ENCODE measurements at places on chromosomes 16 and 17. TPM values are rescaled to one million over a fixed set of nuclear protein-coding genes. Genes with fewer than 3 reads are reported as not detected.

DUSP14 gene
- total RNA-seq = 17.1 TPM

PRSS27 gene
- total RNA-seq = 1.3 TPM

CACNG1 gene
- 0.46 TPM for total RNA-seq

RUNDC3A gene
- 0.69 TPM for total RNA-seq

RNF112 gene
- 2.1 TPM for total RNA-seq

GPR139 gene
- total RNA-seq = not detected

DNA sequence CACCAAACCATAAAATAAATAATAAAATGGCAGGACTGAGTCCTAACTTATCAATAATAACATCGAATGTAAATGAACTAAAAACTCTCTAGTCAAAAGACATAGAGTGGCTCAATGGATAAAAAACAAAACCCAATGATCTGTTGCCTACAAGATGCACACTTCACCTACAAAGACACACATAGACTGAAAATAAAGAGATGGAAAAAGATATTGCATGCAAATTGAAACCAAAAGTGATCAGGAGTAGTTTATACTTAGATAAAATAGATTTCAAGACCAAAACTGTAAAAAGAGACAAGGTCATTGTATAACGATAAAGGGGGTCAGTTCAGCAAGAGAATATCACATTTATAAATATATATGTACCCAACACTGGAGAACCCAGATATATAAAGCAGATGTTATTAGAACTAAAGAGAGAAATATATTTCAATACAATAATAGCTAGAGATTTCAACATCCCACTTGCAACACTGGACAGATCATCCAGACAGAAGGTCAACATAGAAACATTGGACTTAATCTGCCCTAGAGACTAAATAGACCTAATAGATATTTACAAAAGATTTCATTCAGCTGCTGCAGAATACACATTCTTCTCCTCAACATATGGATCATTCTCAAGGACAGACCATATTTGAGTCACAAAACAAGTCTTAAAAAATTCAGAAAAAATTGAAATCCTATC lies 29.8 kb downstream of the SLC47A2 start:
- DNase-seq = no peak

DNA sequence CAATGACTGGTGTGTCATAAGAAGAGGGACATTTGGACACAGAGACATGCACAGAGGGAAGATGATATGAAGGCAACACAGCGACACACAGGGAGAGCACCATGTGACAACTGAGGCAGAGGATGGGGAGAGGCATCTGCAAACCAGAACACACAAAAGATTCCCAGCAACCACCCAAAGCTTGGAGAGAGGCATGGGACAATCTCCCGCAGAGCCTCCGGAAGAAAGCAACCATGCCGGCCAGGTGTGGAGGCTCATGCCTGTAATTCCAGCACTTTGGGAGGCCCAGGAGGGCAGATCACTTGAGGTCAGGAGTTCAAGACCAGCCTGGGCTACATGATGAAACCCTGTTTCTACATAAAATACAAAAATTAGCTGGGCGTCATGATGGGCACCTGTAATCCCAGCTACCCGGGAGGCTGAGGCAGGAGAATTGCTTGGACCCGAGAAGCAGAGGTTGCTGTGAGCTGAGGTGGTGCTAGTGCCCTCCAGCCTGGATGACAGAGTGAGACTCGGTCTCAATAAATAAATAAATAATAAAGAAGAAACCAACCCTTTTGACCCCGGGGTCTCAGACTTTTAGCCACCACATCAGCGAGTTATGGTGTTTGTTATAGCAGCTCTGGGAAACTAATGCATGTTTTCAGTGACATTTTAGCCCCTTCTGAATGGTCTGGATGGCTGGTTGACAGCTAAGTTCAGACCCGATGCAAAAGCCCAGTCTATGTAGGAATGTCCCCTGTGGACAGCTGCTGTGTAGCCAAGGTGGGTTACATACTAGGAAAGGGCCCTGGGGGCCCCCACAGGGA lies 13.8 kb upstream of the PLCG2 start:
- no peak for DNase-seq

GRCh38 chr17:43020030-43020621 lies 2.1 kb downstream of the VAT1 start:
- no peak for DNase-seq

GRCh38 chr17:50275279-50275678 lies 1.0 kb downstream of the TMEM92 start:
- peak; percentile 16 for DNase-seq

DNA sequence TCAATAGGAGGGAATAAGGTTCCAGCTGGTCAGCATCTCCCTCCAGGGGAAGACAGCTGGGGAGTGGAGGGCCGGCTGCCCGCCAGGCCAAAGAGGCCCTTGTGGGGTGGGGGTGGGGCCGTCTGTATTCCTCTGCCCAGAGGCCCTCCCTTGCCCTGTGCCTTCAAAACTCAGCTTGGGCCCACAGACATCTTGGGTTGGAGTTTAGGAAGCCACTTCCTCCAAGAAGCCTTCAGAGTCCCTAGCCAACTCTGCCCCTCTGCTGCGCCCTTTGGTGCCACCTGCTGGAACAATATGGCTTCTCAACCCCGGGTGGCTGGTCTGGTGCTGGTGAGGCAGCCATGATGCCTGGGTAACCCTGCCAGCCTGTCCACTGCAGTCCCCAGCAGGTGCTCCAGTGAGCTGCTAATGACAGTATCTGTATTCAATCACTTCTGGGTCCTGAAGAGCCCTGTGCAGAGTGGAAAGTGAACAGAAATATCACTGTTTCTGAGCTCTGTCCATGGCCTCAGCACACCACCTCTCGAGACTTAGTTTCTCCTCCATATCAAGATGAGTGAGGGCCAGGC lies 16.7 kb downstream of the HSD11B2 start:
- peak; percentile 77 for DNase-seq

GRCh38 chr16:24319126-24319814 lies 63.1 kb downstream of the CACNG3 start:
- DNase-seq = no peak

DNA sequence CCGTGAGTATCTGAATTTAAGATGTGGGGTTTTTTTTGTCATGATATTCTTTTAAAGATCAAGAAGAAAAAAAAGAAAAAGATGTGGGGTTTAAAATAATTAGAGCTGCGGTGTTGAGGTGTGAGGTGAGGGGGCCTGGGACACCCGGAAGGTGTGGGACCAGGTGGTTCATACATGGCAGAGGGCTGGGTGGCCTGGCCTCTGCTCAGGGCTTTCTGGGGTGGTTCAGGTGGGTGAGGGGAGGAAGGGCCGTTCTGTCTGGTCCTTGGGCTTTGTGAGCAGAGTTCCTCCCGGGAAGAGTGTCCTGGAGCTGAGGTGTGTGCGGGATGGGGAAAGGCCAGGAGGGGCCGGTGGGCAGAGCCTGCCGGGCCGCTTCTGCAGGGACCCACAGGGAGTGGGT lies 5.0 kb downstream of the PRSS27 start:
- DNase-seq = no peak

- no peak for DNase-seq
These were observed 8.6 kb upstream of the CHST6 start for GRCh38 chr16:75503801-75504200.

GRCh38 chr16:11570258-11570657 lies 16.5 kb downstream of the LITAF start:
- no peak for DNase-seq

DNA sequence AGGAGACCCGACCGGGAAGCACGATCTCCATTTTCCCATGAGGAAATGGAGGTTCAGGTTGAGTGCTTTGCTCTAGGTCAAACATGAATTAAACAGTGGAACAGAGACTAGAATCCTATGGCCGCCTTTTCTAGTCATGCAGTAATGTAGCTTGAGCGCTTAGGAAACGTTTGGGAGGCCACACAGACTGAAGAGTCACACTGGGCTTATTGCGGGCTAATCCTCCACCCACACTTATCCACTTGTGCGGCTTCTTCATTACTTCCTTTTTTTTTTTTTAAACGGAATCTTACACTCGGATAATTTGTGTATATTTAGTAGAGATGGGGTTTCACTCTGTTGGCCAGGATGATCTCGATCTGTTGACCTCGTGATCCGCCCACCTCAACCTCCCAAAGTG lies 26.0 kb downstream of the CACNG3 start:
- DNase-seq = no peak

- peak; percentile 87 for DNase-seq
These were observed 51.7 kb downstream of the ZNF778 start for GRCh38 chr16:89268987-89269735.

GRCh38 chr17:13931800-13932460 lies 137.4 kb upstream of the COX10 start:
- DNase-seq = no peak

- no peak for DNase-seq
These were observed 18.9 kb downstream of the XYLT1 start for GRCh38 chr16:17451843-17452242.
